ENCODE measurements at places on chromosomes 1 and 21. TPM values are rescaled to one million over a fixed set of nuclear protein-coding genes. Genes with fewer than 3 reads are reported as not detected.

GRCh38 chr1:207691841-207692240 lies 46.9 kb downstream of the CR1L start:
- no peak for DNase-seq

- no peak for DNase-seq
Observed at GRCh38 chr1:194045416-194045815, 859.0 kb upstream of the B3GALT2 start.

DNA sequence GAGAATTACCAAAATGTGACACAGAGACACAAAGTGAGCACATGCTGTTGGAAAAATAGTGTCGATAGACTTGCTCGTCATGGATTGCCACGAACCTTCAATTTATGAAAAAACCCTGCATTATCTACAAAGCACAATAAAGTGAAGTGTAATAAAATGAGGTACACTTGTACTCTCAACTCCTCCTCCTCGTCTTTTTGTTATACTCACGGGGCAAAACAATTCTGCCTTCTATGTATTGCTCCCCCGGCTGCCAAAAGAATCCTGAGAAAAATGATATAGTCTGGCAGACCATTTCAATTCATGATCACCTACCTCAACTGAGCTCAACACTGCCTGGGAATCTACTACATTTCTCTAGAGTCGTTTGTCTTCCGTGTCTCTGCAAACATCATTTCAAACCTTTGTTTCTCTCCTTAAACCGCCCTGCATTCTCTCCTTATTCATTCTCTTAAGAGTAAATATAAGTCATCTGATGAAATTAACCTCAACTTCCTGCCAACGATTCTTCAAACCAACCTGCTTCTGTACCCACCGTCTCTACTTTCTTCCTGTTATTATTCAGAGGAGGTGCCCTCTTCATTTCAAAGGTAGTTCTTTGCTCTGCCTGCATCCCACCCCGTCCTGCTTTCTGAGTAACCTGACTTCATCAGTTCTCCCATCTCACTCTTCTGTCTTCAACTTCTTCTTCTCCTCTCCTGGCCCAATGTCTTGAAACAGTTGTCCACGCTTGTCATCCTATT lies 12.9 kb upstream of the IL19 start:
- no peak for DNase-seq

COL11A1 gene
- total RNA-seq, result not detected

GRCh38 chr1:25727635-25728286 lies 72.2 kb upstream of the SELENON start:
- DNase-seq, result peak; percentile 29

ADGRL4 gene
- 109 TPM for total RNA-seq

DNA sequence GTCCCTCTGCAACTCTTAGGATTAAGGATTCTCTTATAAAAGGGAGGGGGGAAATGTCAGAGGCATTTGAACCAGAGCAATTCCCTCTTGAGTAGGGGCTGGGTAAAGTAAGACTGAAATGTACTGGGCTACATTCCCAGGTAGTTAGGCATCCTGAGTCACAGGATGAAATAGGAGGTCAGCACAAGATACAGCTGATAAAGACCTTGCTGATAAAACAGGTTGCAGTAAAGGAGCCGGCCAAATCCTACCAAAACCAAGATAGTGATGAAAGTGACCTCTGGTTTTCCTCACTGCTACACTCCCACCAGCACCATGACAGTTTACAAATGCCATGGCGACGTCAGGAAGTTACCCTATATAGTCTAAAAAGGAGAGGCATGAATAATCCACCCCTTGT lies 14.3 kb upstream of the COX20 start:
- DNase-seq, result no peak

PRRC2C gene
- total RNA-seq, result 34.5 TPM

- peak; percentile 25 for DNase-seq
Observed at GRCh38 chr1:247322442-247322841, 9.2 kb downstream of the ZNF496 start.

DNA sequence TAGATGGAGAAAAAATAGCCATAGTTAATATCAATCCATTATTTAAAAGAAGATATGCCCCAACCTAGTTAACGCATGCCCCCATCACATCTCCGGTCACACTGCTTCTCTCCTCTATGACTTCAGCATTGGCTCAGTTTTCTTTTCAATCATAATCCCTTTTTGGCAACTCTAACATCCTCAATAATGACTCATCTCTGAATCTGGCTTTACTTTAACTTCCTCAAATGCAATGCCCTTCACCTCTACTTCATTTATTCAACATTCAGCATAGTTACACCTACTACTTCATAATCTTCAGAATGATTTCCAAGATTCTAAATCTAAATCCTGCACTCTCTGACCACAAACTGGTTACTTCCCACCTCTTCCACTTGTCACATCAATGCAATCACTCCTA lies 417.3 kb downstream of the USH2A start:
- DNase-seq, result no peak

GRCh38 chr1:24100945-24101737 lies 10.8 kb downstream of the MYOM3 start:
- DNase-seq, result no peak

DNA sequence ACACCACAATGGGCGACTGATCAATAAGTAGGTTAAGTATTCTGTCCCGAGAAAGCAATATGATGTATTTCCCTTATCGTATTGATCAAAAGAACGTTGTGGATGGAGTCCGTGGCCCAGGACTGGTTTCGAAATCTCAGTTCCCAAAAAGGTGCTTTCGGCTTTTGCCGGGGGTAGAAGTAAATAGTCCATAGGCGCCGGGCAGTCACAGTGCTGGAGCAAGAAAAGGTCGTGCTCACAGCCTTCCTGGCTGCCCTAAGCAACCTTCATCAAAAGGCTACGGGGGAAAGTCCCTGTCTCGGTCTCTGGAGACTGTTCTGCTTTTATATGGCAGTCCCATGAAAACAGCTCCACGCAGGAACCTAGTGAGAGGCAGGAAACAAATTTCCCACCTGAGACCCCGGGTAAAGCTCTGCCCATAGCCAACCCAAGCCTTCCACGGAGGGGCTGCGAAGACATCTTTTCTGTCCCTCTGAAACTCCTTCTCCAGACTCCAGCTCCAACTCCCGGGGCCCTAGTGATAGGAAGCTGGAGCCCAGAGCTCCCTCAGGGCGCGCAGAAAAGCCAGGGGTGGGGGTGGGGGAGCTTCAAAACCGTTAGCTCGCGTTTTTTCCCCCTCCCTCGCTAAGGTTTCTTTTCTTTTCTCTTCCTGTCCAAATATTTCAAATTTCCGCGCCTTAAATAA lies 7.0 kb downstream of the CDKN2C start:
- peak; percentile 46 for DNase-seq

DNA sequence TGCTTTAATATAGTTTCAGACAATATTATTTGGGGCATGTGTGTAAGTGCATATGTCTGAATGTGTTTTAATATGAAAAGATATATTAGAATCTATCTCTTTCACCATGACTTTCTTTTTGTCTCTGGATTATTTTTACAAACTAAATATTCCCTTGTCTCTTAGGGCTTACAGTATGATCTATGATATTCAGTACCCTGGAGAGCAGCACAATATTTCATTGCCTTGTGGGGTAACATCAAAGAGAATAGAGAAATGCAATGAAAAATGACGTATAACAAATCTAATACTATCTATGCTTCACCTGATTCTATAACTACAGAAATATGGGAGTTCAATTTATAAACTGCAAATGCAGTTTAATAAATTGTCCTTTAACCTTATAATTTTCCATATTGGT lies 2084.5 kb downstream of the MRPL39 start:
- DNase-seq, result no peak

Data from lung microvascular endothelial cell (primary cell).